Esophagus mucosa (tissue), 1 donor: ENCODE measurements at places on chromosomes 13 and 19. TPM values are rescaled to one million over a fixed set of nuclear protein-coding genes. Genes with fewer than 3 reads are reported as not detected.

GRCh38 chr13:23386533-23386932, 47.0 kb downstream of the SACS start:
- ATAC-seq: no peak

- no peak for ATAC-seq
Measured at GRCh38 chr19:52748336-52748950, 13.6 kb upstream of the ZNF611 start.

DNA sequence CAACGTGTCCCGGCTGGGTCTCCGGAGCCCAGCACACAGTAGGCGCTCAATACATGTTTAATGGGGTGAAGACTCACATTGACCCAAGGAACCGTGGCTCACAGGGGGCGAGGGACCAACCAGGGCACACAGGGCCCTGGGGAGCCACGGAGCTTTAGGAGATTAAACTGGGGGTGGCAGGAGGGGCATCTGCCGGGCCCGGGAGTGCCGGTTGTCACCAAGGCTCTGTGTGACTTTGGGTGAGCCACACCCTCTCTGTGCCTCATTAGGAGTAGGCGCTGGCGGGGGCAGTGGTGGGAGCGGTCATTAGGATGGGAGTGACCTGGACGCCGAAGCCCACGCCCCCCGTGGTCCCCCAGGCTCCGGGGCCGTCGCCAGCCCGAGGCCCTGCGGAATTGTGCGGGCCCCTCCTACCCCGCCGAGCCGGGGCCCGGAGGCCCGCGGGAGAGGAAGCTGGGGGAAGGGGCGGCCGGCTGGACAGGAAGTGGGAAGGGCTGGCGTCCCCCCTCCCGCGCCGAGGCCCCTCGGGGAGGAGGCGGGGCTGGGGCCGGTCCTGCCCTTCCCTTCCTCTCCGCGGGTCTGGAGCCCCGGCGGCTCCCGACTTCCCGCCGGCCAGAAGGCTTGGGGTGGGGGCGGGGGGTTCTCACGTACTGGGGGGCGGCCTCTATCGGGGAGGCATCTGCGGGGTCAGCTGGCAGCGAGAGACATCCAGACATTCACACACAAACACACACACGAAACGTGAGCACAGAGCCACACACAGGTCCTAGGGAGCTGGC, 1.8 kb upstream of the SSBP4 start:
- peak; percentile 19 for ATAC-seq

The ACER1 gene
- 1.8 TPM for total RNA-seq
